ENCODE measurements at places on chromosomes 6 and 20.

DNA sequence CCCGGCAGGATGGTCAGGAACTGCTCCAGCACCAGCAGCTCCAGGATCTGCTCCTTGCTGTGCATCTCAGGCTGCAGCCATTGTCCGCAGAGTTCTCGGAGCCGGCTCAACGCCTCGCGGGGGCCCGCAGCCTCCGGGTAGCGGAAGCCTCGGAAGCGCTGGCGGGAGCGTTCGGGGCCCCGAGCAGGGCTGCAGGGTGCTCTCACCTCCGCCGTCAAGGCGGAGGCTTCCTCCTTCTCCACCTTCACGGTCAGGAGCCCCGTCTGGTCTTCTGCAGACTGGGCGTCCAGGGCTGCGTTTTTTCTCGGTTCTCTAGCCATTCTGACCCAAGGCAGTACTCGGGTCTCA is 434 bp downstream of the ZKSCAN4 start:
- no peak for DNase-seq

GRCh38 chr6:157879034-157879872 is 56.2 kb downstream of the SNX9 start:
- no peak for DNase-seq

DNA sequence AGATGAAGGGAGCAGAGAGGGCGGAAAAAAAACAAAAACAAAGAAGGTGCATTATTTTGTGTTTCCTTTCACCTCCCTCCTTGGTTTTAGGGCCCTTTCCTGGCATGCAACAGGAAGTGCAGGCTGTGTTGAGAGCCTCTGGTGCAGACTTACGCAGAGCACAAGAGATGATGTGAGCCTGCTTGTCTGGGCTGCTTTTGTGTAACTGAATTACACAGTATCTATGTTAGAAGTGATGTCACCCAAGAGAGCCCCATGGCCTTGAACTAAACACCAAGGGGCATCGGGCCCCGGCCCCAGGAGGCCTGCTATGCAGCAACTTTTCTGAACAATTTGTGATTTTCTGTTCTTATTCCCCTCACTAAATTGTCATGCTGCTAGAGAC is 25.5 kb downstream of the GNAS start:
- no peak for DNase-seq

DNA sequence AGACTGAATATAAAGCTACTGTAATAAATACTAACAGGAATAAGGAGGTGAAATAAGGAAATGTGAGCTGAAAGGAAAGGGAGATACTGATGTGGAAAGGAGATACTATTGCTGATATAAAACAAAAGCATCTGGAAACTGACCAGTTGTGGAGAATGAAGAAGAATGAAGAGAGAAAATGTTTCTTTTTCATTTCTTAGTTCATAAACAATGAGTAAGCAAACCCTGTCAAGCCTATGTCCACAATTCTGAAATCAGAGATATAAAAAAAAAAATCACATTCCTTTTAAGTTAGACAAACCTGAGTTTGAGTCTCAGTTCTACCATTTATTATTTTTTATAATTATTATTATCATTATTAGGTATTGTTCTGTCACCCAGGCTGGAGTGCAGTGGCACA is 121.6 kb upstream of the GJE1 start:
- no peak for DNase-seq

- DNase-seq, result no peak
These were observed 90.1 kb downstream of the CRYBG1 start for GRCh38 chr6:106450653-106451052.

Measured in cerebellar nuclear complex (tissue), 1 donor.